ENCODE measurements at places on chromosomes 2 and 18. TPM values are rescaled to one million over a fixed set of nuclear protein-coding genes. Genes with fewer than 3 reads are reported as not detected.

VWC2L gene
- not detected for total RNA-seq

HS1BP3 gene
- 31.6 TPM for total RNA-seq

PHLPP1 gene
- total RNA-seq: 8.2 TPM

TFCP2L1 gene
- total RNA-seq: under 0.01 TPM

UGT1A4 gene
- total RNA-seq: not detected

GKN2 gene
- total RNA-seq: not detected

All from articular chondrocyte of knee joint (primary cell).